Cardiac fibroblast (primary cell): ENCODE measurements at places on chromosomes 12 and 14.

DNA sequence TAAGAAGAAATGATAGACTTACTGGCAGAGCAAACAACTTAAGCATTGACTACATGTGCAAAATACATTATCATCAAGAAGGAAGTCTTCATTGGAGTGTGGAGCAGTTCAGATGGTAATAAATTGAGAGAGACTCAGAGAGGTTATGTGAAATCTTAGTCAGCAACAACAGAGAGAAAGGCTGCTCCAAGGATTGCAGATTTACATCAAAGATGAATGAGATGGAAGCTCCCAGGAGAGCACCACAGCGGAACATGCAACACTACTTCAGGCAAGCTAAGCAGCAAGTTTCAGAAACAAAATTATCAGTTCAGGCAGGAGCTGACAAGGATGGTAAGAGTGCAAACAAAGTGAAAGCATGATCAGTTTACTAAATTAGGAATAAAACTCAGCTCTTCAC, 882.3 kb downstream of the LRFN5 start:
- no peak for DNase-seq

DNA sequence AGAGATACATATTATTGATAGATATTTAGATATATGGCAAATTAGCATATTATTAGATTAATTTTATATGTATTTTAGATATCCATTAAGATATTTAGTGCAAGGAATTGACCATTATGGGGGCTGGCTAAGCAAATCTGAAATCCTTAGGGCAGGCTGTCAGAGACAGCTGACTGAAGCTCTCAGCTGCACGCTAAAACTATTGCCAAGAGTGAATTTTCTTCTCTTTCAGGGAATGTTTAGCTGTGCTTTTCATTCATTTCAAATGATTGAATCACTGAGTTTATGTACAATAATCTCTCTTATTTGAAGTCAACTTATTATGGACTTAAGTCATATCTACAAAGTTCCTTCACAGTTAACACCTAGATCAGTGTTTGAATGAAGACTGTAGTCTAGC, 566.5 kb downstream of the LRFN5 start:
- no peak for DNase-seq

DNA sequence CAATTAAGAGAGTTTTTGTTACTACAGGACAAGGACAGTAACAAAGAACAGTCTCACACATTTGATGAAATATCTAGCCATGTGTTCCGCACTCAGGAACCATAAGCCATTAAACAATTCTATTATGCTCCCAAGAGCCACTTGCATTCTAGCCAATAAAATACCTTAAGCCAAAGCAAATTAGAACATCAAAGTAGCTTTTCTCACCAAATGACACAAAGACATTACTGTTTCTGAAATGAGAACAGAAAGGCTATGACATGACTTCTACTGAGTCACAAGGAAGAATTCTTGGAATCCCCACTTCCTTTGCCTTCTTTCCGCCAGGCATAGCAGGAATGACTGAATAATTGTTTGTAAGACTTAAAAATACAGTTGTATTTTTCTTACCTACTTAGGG, 445.8 kb downstream of the ATP23 start:
- DNase-seq: peak; percentile 21

GRCh38 chr12:100481021-100481420, 7.4 kb downstream of the NR1H4 start:
- DNase-seq: no peak

DNA sequence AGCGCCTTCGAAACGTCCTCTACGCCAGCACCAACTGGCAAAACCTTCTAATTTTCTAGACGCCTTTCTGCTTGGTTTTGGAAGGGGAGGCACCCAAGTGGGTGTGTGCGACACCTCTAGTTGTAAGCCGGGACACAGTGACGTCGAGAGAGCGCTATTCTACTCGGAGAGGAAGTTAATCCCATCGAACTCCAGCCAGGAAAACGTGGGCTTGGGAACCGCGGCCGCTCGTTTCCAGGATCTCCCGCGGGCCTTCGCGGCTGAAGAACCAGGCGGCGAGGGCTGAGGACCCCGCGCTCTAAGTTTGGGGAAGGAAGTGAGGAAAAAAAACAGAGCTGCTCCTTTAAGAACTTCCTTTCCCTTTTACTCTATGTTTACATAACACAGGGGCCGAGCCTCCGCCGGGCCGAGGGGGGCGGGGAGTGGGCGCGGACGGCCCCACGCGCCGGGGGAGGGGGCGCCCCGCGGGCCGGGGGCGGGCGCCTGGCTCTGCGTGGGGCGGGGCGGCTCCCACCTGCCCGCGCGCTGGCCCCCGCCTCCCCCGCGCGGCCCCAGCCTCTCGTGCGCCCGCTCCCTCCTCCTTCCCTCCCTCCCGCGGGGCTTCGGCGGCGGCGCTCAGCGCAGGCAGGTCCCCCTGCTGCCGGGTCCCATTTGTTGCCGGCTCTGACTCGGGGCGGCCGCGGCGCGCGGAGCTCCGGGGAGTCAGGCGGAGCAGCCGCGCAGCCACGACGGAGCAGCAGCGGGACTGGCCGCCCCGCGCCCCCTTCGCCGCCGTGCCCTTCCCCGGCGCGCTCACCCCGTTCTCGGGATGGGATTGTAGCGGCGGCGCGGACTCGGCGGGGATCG, at the start of gene PELI2:
Gene PELI2 (plus strand): TSS at position 647 of the 846 bp plus-strand sequence. CDS start 250 bp downstream, outside the sequence.
- peak; percentile 88 for DNase-seq

GRCh38 chr12:67202678-67203012, 66.5 kb upstream of the CAND1 start:
- no peak for DNase-seq
